Natural killer cell treated with Interleukin-12 subunit alpha and Interleukin-12 subunit beta and Interleukin-15 and Interleukin-18, amount 100 ng/mL, for 72 hours (primary cell): ENCODE measurements at places on chromosomes 2 and 18.

DNA sequence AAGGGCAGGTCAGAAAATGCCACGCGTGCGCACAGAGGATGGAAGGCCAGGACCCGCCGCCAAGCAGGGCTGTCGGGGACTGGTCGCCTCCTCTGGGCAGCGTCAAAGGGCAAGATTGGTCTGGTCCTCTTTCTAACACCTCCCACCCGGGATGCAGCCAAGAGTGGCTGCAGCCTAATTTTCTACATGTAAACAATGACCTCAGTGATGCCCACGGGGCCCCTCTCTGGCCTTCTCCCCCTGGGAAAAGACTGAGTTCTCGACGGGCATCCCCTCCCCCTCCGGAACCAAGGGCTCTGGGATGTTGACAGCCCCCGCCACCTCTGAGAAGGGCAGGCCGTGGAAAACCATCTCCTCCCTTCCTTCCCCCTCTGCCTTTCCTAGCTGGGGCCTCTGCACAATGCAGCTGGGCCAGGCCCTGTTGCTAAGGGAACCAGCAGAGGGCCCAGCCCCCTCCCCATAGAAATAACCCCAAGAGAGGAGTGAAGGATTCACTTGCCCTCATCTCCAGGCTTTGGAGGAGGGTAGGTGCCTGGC, 80.0 kb upstream of the ZNF532 start:
- no peak for DNase-seq
- H3K27me3 ChIP-seq, result peaks cover 10% of the 10 kb centered on the region
- no peaks in the 10 kb centered on the region for H3K4me1 ChIP-seq
- H3K27ac ChIP-seq, result no peak overlapping the region

DNA sequence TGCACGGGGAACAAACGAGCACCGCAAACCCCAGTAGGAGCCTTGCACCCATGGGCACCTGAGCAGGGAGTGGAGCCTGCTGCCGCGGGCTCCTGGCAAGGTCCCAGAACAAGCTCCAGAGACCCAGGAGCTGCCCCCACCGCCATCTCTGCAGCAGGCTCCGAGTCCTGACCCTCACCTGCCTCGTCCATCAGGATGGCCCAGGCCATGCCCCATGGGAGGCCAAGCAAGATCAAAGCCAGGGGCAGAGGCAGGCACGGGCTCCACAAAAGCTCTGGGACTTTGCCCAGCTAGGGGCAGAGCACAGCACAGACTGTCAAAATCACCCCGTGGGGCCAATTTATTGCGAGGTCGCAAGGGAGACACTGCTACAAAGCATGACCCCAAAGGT, 43.6 kb downstream of the GPC1 start:
- H3K27ac ChIP-seq, result no peak overlapping the region
- no peaks in the 10 kb centered on the region for H3K27me3 ChIP-seq
- H3K4me1 ChIP-seq, result no peaks in the 10 kb centered on the region
- no peak for DNase-seq

DNA sequence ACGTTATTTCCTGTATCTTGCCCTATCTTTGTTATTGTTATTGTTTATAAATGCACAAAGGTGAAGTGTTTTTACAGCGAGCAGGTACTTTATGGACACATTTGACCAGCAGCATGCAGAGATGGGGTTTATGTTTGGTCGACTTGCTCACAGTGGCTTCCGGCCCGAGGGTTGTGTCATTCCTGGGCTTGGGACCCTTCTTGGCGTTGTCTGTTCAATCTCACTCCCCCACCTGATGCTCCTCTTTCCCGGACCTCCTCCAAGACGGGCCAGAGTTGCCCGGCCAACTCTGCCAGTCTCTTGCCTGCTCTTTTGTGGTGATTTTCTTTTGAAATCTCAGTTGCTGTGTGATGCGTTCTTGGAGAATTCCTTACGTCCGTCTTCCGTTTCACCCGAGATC, 153.9 kb downstream of the TWIST2 start:
- H3K4me1 ChIP-seq, result no peaks in the 10 kb centered on the region
- no peak overlapping the region for H3K27ac ChIP-seq
- DNase-seq, result no peak
- H3K36me3 ChIP-seq, result no peaks in the 10 kb centered on the region

- peaks cover 5% of the 10 kb centered on the region for H3K36me3 ChIP-seq
- H3K27ac ChIP-seq, result no peak overlapping the region
- H3K27me3 ChIP-seq, result no peaks in the 10 kb centered on the region
- no peak overlapping the region for H3K4me3 ChIP-seq
- no peaks in the 10 kb centered on the region for H3K4me1 ChIP-seq
Measured at GRCh38 chr2:22748909-22749308, 636.1 kb upstream of the KLHL29 start.

- peaks cover 16% of the 10 kb centered on the region for H3K4me1 ChIP-seq
- H3K36me3 ChIP-seq, result peaks cover 51% of the 10 kb centered on the region
- H3K4me3 ChIP-seq, result no peak overlapping the region
- H3K27ac ChIP-seq, result no peak overlapping the region
Measured at GRCh38 chr18:13028869-13029268, 37.7 kb downstream of the CEP192 start.

DNA sequence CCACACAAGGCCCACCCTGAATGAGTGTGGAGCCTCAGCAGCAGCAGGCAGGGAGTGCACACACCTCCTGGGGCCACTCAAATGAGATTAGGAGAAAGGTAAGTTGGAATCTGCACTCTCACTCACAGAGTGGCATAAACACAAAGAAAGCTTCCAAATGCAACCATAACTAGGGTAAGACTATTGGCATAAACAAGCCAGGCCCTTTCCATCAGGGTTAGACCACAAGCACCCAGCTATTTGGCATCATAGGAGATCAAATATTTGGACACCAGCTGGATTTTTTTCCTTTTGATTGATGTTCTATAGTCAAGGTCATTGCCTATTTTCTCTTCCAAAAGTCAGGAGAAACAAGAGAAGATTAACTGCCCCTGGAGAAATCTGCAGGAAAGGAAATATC, 471.5 kb downstream of the TXNL1 start:
- DNase-seq, result no peak
- H3K36me3 ChIP-seq, result no peaks in the 10 kb centered on the region
- H3K4me1 ChIP-seq, result no peaks in the 10 kb centered on the region
- H3K27ac ChIP-seq, result no peak overlapping the region
